ENCODE measurements at places on chromosomes 6 and 20.

- no peak for DNase-seq
Measured at GRCh38 chr6:32131439-32131948, 1.4 kb upstream of the FKBPL start.

- DNase-seq: no peak
Measured at GRCh38 chr6:45538641-45539547, 161.2 kb upstream of the SUPT3H start.

GRCh38 chr6:5752391-5752680 lies 254.4 kb downstream of the NRN1 start:
- DNase-seq: peak; percentile 58

DNA sequence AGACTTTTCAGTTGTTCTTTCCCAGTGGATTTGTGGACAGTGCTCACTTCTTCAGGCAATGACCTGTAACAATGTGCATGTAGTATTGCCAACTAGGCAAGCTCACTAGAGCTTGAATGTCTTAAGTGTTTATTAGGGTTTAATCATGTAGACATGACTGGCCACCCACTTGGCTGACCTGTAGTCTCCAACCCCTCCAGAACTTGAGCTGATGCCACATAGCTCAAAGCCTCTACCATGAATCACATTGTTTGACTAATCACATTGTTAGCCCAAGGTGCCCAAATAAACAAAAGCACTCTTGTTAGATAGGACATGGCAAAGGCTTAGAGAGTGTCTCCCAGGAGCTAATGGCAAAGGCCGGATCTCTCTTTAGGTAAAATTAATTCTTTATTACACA lies 272.7 kb downstream of the GRIK2 start:
- DNase-seq: peak; percentile 67

GRCh38 chr20:926670-927069 lies 10.5 kb upstream of the ANGPT4 start:
- no peak for DNase-seq

GRCh38 chr6:19552076-19552475 lies 285.1 kb upstream of the ID4 start:
- no peak for DNase-seq

GRCh38 chr20:10359621-10360040 lies 74.4 kb downstream of the MKKS start:
- DNase-seq: peak; percentile 68

- DNase-seq: peak; percentile 60
Measured at GRCh38 chr6:166097914-166098522, 69.6 kb downstream of the TBXT start.

DNA sequence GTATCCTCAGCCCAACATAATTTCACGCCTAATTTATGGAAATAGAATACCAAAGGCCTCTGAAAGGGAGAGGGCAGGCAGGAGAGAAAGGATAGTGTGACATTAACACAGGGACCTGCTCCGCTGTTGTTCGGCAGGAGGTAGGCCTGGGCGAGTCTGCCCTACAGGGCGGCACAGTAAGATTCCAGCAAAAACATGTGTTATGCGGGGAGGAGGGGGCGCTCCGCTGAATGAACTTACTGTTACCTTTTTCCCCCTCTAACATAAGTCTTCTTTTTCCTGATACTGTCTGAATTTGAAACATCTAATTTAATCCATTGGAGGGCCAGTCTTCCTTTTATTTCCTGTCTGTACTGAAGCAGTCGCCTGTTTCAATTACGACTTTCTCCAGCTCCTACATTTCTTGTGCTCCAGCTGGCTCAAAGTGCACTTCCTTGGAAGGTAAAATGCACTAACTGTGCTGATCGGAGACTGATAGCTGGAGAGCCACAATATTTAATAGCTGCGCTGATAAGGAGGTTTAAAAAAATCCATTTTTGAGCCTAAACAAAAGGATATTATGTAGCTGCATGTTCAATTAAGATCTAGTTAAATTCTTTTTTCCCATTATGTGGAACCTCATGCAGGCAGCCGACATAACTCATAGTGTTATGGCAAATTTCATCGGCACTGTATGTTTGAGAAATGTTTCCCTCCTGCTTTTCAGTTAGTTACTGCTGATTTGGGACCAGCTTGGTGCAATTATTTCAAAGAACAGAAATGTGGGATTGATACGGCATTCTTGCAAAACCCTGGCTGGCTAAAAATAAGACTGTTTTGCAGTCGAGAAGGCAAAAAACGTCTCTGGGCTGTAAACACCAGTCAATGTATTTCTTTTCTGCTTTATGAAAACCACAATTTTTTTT lies 193.0 kb downstream of the FOXC1 start:
- DNase-seq: no peak

DNA sequence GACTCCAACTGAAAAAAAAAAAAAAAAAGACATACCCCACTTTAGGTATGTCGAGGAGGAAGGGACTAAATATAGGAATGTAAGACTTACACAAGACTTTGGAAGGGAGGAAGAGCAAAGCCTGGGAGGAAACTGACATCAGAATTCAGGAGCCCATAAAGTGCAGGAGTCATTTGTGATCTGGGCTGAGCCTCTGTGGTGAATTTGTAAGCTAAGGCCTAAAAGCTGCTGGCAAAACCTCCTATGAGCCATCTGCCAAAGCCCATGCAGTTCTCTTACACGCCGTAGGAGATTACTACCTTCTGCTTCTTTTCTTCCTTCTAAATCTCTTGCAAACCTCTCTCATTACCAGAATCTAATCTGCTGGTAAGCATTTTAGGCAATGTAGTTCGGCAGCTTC lies 52.0 kb upstream of the THEMIS start:
- no peak for DNase-seq

- DNase-seq: no peak
Measured at GRCh38 chr6:36116943-36117342, 13.4 kb upstream of the MAPK13 start.

- no peak for DNase-seq
Measured at GRCh38 chr6:166614171-166614583, 12.9 kb downstream of the RPS6KA2 start.

- DNase-seq: no peak
Measured at GRCh38 chr6:150667977-150668716, 68.5 kb downstream of the PLEKHG1 start.

DNA sequence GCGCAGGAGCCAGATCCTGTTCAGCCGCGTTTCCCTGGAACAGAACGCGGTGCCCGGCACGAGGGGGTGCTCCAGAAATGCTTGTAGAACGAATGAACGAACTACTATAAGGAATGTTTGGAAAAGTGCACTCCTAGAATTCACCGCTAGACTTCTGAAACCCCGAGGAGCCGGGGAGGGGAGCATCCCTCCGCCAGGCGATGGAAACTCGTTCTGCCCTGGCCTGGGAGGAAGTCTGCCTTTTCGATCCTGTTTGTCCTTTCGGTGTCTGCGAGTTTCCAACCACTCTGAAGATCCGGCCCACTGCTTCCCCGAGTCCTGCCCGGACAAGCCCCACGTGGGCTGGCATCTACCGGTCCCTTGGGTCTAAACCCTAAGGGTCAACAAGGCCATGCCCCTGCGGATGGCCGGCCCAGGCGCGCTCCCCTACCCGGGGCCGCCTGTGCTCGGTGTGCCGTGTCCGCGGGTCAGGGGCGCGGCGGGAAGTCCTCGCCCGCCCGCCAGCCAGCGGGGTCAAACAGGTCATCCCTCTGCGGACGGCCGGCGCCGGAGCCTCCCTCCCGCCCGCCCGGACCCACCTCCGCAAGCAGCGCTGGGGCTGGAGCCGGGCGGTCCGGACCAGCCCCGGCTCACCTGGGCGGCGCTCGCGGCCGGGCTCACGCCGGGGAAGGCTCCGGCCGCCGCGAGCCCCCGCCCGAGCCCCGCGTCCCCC lies 526 bp downstream of the SULF2 start:
- DNase-seq: peak; percentile 64

GRCh38 chr6:155171109-155171746 lies 92.6 kb upstream of the CLDN20 start:
- DNase-seq: peak; percentile 90

- no peak for DNase-seq
Measured at GRCh38 chr6:90383196-90383822, 86.7 kb upstream of the BACH2 start.

DNA sequence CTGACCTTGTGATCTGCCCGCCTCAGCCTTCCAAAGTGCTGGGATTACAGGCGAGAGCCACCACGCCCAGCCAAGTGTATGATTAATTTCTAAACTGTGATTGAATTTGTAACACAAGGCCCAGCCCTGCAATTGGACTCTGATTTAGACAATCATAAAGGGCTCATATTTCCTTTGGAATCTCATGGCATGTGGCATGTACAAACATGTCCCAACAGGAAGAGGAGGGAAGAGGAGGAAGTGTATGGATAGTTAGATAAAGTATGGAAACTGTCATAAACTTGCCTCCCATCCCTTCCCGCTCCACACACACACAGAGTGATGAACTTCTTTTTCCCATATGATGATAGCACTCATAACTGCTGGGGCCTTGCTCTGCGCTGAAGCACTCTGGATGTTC lies 27.2 kb upstream of the QKI start:
- no peak for DNase-seq

- no peak for DNase-seq
Measured at GRCh38 chr6:113065611-113066010, 718.5 kb downstream of the RFPL4B start.

DNA sequence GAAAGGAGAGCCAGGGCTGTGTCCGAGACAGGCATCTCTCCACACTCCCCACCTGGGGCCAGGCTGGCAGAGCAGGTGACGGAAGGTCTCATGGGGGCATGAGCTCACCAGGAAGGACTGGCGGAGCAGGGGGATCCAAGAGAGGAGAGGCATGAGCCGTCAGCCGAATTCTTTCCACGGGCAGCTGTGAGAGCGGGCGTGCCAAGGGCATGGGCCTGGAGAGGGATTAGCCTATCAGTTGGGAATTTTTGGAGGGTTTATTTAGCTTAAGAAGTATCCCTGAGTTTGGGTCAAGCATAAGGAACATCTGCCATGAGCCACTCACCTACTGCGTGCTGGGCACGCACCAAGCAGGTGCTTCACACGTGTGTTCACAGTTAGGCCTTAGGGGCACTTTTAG lies 60.2 kb upstream of the ZNFX1 start:
- DNase-seq: no peak

DNA sequence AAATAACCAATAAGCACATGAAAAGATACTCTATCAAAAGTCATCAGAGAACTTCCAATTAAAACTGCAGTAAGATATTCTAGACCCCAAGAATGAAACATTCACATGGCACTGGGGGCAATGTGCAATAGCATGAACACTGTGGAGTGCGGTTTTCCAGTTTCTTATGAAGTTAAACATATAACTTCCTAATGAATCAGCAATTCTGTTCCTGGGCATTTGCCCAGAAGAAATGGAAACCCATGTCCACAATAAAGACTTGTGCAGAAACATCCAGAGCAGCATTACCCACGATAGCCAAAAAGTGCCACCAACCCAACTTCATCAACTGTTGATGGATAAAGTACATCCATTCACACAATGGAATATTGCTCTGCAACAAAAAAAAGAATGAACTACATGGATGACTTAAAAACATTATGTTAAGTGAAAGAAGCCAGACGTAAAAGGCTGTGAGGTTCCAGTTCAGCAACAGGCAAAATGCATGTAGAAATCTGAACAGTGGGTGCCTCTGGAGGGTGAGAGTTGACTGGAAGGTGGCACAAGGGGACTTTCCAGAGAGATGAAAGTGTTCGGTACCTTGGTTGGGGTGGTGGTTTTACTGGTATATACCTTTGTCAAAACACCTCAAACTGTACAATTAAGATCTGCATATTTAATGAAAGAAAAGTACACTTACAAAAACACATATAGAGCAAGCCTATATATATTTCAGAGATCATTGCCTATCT lies 207.2 kb upstream of the ECI2 start:
- no peak for DNase-seq

- DNase-seq: no peak
Measured at GRCh38 chr6:143878272-143878760, 14.0 kb downstream of the ZC2HC1B start.

DNA sequence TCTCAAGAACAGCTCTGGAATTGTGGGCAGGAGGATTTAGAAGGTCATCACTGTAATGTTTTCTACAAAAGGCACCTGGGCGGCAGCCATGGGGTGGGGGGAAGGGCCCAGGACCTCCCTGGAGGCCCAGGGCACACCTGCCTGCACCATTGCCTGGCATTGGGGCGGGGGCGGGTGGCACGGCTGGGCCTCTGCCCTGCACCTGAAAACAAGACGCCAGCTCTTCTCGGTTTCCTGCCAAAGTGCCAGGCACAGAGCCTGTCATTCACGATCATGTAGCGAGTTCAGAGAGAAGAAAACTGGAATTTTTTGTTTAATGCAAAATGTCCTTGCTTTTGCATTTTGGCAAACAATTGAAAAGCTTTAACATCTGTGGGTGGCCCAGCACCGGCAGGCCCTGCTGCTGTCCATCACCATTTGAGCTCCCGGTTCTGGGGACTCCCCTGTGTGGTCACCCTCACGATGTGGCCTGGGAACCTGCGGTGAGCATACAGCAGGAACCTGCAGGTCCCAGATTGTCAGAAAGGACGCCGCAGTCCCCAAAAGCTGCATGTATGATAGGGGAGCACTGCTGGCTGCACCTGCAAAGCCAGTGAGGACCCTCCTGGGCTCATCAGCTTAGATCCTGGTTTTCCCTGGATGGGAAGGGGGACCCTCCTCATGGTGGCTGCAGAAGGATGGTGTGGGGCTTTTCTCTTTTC lies 262.9 kb downstream of the CDH4 start:
- DNase-seq: no peak

GRCh38 chr20:62615750-62616251 lies 26.5 kb upstream of the SLCO4A1 start:
- DNase-seq: no peak

GRCh38 chr6:35090734-35091133 lies 50.4 kb downstream of the TCP11 start:
- no peak for DNase-seq

DNA sequence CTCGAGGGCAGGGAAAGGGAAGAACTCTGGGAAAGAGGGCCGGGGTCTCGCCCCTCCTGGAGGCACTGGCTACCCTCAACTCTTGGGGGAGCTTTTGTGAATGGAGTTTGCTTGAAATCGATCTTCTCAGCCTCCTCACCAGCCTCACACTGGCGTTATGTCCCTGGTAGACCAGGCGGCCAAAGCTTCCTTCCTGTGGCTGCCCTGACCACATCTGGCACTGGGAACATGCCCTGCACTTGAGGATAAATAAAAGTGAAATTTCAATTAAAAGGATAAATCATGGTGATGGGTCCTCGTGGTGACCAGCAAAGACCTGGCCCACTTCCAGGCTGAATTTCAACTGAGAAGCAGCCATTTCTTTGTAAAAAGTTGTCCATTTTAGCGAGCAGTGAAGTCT lies 234.7 kb downstream of the TAF4 start:
- DNase-seq: no peak

DNA sequence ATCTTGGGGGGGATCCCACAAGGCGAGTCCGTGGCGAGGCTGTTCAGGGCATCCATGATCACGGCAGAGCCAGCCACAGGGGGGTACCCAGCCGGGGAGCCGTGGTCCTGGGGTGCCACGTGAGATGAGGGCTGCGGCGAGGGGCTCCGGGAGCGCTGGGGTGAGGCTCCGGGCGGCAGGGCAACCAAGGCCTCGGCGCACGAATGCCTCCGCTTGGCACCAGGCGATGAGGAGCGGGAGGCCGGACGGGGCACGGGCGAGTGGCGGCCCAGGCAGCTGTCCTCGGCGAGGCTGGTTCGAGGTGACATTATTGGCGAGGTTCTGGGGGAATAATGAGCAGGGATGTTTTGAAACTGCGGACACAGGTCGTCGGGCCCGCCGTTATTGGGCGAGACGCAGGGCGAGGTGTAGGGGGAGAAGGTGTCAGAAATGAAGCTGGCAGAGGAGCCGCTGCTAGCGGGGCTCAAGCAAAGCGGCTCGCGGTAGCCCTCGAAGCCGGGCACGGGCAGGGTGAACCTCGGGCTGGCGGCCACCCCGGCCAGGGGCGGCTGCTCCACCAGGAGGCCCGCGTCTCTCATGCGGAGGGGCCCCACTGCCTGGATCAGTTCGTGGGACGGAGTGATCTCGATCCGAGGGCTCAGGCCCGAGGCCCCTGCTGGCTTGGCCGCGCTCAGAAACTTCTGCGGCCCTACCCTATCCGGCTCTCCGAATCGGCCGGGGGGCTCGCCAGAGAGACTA lies 19.1 kb downstream of the NFATC2 start:
- DNase-seq: no peak
